Activated CD4-positive, alpha-beta T cell treated with anti-CD3 and anti-CD28 coated beads, Interleukin-2, amount 10 ng/mL, durations not matched to agents 24 days and 14 days (primary cell): ENCODE measurements at places on chromosomes 1 and 21. TPM values are rescaled to one million over a fixed set of nuclear protein-coding genes. Genes with fewer than 3 reads are reported as not detected.

DMBX1 gene
- total RNA-seq, result 0.07 TPM in 1 of 2 replicates, not detected in the other

GRCh38 chr1:229068270-229068987 is 202.5 kb upstream of the RAB4A start:
- H3K27ac ChIP-seq, result no peak overlapping the region
- H3K36me3 ChIP-seq, result no peaks in the 10 kb centered on the region
- DNase-seq, result no peak
- H3K4me1 ChIP-seq, result peaks cover 10% of the 10 kb centered on the region
- no peak overlapping the region for H3K4me3 ChIP-seq

LSS gene
- 19.7 and 23.1 TPM in 2 replicates for total RNA-seq

GRCh38 chr1:89576013-89576412 is 51.4 kb downstream of the LRRC8B start:
- H3K4me3 ChIP-seq, result no peak overlapping the region
- H3K36me3 ChIP-seq, result peaks cover 69% of the 10 kb centered on the region
- peaks cover 21% of the 10 kb centered on the region for H3K4me1 ChIP-seq
- no peak for DNase-seq
- no peaks in the 10 kb centered on the region for H3K27me3 ChIP-seq

- no peak overlapping the region for H3K27ac ChIP-seq
- no peaks in the 10 kb centered on the region for H3K36me3 ChIP-seq
- no peak overlapping the region for H3K4me3 ChIP-seq
- peaks cover 13% of the 10 kb centered on the region for H3K27me3 ChIP-seq
- DNase-seq, result no peak
- no peaks in the 10 kb centered on the region for H3K4me1 ChIP-seq
These were observed 61.8 kb upstream of the PGBD5 start for GRCh38 chr1:230487773-230488428.
